ENCODE measurements at places on chromosomes 2 and 18. TPM values are rescaled to one million over a fixed set of nuclear protein-coding genes. Genes with fewer than 3 reads are reported as not detected.

DSG4 gene
- polyA plus RNA-seq, result not detected

ITGA4 gene
- 20.5 TPM for polyA plus RNA-seq

PFN4 gene
- 0.94 TPM for polyA plus RNA-seq

CYP26B1 gene
- 15.8 TPM for polyA plus RNA-seq

ARHGEF33 gene
- 1.5 TPM for polyA plus RNA-seq

PTH2R gene
- 0.10 TPM for polyA plus RNA-seq

CAVIN2 gene
- polyA plus RNA-seq, result 33.8 TPM

RBFA gene
- 28.7 TPM for polyA plus RNA-seq

APCDD1 gene
- 11.3 TPM for polyA plus RNA-seq

HJURP gene
- 10.0 TPM for polyA plus RNA-seq

SLC38A11 gene
- polyA plus RNA-seq, result 0.20 TPM

INHA gene
- 0.37 TPM for polyA plus RNA-seq

MPP4 gene
- polyA plus RNA-seq, result 0.13 TPM

NTSR2 gene
- not detected for polyA plus RNA-seq

KCNF1 gene
- 3.8 TPM for polyA plus RNA-seq

CD207 gene
- 0.19 TPM for polyA plus RNA-seq

DNAJC5G gene
- 0.24 TPM for polyA plus RNA-seq

GPR35 gene
- polyA plus RNA-seq, result 1.7 TPM

NYAP2 gene
- polyA plus RNA-seq, result 0.34 TPM

CYP1B1 gene
- 1.7 TPM for polyA plus RNA-seq

TACR1 gene
- 0.40 TPM for polyA plus RNA-seq

CAB39 gene
- polyA plus RNA-seq, result 62.3 TPM

C2orf92 gene
- 20.7 TPM for polyA plus RNA-seq

GNAL gene
- polyA plus RNA-seq, result 1.1 TPM

OSR1 gene
- 15.8 TPM for polyA plus RNA-seq

POU3F3 gene
- polyA plus RNA-seq, result 0.13 TPM

PLEKHH2 gene
- 7.4 TPM for polyA plus RNA-seq

TCF23 gene
- 0.49 TPM for polyA plus RNA-seq

RIT2 gene
- not detected for polyA plus RNA-seq

Data from forelimb muscle (tissue), 1 donor.